Stimulated activated CD4-positive, alpha-beta T cell treated with anti-CD3 and anti-CD28 coated beads, TNF-alpha, amount 100 ng/mL, for 1 hour (primary cell): ENCODE measurements at places on chromosomes 2 and 18.

DNA sequence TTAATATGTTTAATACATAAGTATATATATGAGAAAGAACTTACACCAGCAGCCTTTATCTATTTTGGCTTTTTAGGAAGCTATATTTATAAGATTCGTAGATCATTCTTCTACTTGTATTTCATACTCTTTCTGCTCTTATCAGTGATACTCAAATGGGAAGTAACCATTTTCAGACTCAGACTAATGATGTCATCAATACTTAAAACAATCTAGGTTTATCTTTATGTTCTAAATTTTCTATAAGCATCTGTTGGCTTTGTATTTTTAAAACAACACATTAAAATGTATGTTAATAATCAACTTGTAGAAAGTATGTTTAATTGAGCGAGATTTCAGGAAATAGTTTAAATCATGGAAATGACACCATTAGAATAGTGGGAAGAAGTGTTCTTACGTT, 50.9 kb upstream of the DYSF start:
- no peak for DNase-seq

DNA sequence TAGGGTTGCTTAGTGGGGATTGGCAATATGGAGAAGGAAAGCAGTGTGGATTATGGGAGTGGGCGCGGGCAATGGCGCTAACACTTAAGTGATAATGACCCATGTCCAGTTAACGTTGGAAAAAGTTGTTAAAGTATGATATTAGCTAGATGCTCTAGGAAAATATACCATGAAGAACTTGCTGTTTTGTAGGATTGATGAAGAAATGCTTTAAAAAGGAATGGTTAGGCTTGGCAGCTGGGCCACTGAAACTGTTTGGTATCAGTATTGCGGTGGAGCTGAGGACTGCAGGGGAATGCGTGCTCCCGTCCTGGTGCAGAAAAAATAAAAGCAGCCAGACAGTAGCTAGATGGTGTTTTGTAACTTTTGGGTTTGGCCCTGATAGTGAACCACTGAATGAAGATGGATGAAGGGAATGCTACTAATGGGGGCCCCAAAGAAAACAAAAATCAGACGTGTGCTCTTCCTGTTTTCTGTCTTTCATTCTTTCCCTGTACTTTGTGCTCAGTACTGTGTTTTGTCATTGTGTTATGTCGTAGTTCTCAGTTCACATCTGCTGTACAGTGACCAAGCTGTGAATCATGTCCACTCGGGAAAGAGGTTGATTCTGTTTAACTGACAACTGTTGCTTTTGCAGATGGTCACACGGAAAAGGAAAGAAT, 999 bp downstream of the INSIG2 start:
- no peak for DNase-seq

DNA sequence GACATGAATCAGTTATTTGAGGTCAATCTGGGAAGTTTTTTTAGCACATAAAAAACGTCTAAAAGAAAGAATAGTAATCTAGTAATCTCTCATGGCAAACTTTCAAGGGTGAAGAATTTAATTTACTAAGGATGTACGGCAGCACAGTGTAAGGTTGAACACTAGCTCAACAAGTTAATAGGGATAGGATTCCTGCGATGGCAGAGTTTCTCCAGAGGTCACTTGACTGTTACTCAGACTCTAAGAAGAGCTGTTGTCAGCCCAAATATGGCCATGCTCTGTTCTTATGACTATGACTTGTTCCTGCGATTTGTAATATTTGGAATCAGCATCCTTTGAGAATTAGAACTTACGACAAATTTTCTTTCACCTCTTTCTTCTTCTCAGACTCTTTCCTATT, 553.3 kb upstream of the TNP1 start:
- no peak for DNase-seq

DNA sequence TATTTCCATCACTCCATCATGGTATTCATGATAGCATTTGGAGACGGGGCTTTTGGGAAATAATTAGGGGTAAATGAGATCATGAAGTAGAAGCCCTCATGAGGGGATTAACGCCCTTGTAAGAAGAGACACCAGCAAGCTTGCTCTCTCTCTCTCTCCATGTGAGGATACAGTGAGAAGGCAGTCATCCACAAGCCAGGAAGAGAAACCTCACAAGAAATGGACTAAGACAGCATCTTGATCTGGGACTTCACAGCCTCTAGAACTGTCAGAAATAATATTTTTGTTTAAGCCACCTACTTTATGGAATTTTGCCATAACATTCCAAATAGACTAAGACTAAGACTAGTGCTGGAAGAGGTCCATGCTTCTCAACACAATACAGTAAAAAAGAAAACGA, 464.6 kb upstream of the GCFC2 start:
- DNase-seq, result no peak

DNA sequence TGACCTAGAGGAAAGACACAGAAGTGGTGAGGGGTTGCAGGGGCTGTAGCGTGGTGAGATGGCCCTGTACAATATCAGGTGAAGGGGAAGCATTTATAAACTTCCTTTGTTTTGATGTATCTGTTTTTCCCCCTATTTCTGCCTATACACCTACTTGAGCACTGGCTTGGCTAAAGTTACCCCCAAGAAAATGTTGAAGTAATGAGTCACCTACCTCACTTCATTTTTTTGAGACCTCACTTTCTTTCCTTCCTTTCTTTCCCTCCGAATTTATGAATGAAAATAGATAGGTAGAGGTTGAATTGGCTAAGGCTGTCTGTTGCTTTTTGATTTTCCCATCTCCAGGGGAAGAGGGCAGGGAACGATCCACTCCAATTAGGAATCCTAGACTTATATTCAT, 231.1 kb upstream of the EPAS1 start:
- DNase-seq, result no peak

- DNase-seq, result peak; percentile 1
Measured at GRCh38 chr18:50194631-50195532, at the start of gene MYO5B. Gene MYO5B, minus strand, starts transcription at chr18:50195147. Its CDS starts 354 bp downstream, at chr18:50194793.

DNA sequence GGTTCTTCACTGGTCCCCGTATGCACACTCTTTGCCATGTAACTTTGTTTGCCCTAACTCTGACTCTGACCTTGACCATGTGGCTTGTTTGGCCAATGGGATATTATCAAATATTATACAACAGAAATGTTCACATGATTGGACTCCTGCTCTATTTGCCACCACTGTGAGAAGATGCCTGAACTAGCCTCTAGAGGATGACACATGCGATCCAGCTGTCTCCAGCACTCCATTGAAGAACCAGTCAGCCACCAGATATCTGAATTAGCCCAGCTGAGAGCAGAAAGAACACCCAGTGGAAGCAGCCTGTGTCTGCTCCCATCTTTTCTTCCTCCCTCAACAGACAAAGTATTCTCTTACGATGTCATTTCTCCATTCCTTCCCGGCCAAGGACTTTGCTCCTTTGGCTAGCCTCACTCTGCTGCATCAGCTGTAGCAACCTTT, 412.1 kb downstream of the IRS1 start:
- DNase-seq, result no peak

DNA sequence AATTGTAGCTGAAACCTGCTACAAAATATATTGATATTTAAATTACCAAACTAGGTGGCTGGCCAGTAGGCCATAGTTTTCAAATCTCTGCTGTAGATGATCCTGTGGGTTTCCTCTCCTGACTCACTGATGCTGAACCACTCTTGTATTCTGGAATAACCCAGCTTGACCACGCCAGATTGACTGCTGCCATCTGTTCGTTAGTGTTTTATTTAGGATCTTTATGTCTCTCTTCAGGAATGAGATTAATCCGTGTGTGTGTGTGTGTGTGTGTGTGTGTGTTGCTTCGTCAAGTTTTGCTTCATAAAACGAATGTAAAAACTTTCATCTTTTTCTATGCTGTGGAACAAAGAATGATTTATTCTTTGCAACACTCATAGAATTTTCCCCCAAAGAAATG, 187.1 kb downstream of the DYSF start:
- DNase-seq, result no peak

DNA sequence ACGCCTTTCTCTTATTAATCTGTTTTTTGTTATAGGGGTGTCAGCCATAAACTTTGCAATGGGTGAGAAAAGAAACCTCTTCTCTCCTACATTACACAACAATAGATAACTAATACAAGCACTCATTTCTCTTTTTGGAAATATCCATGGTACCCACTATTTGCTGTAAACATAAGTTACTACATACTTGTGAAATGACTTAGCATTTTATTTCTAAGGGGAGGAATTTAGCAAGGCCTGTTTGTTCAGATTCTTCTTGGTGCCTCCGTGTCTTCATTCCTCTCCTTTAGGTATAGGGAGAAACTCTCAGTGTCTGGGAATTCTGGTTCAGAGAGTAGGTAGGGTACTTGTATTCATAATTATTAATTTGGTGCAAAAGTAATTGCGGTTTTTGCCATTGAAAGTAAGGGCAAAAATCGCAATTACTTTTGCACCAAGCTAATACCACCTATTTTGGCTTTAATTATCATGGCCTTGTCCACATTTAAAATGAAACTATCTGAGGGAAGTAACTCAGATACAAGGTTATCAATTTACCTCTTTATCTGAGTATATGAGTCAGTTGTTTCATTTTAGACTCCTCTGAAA, 134.8 kb downstream of the MREG start:
- no peak for DNase-seq

DNA sequence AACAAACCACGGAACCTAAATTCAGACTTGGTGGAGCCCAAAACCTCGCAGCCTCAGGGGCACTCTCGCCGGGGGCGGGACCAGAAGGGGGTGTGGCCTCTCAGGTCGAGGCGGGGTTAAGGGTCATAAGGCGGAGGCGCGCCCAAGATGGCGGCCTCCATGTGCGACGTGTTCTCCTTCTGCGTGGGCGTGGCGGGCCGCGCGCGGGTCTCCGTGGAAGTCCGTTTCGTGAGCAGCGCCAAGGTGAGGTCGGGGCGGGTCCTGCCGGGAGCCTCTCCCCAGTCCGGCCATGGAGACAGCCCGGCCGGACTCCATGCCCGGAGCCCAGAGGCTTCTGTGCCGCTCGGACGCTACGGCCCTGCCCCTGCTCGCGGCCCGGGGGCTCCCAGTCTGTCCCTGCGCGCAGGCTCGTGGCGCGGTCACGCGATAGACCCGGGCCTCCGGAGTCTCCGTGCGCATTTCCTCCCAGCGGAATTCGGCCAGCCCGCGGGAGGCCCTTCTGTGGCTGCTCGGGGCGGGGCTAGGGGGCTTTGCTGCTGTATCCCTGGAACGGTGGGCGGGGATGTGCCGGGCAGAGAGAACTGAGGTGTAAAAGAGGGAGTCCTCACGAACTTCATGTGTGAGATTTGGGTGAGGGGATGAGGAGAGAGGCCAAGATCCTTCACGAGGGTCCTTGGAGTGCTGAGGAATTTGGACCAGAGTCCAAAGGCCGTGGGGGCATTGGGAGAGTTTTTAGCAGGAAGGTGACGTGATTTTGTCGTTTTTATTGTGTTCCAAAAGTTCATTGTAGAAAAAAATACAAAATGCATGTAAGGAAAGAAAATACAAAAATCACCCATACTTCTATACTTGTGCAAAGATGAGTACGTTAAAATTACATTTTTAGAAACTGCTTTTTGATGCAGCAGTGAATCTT, at the start of gene SMYD5:
TSS of gene SMYD5 (plus strand) at position 126 of the 916 bp plus-strand sequence. CDS start at position 148, 22 bp downstream.
- peak; percentile 92 for DNase-seq

- no peak for DNase-seq
Measured at GRCh38 chr2:111618978-111619902, 264.8 kb downstream of the ANAPC1 start.

GRCh38 chr2:238431-238830, 25.4 kb downstream of the SH3YL1 start:
- DNase-seq, result no peak

- DNase-seq, result no peak
Measured at GRCh38 chr2:33022989-33023727, 76.4 kb downstream of the LTBP1 start.

- no peak for DNase-seq
Measured at GRCh38 chr18:76435316-76435989, 59.6 kb downstream of the ZNF516 start.

- no peak for DNase-seq
Measured at GRCh38 chr18:58416704-58417683, 211.9 kb downstream of the ALPK2 start.

DNA sequence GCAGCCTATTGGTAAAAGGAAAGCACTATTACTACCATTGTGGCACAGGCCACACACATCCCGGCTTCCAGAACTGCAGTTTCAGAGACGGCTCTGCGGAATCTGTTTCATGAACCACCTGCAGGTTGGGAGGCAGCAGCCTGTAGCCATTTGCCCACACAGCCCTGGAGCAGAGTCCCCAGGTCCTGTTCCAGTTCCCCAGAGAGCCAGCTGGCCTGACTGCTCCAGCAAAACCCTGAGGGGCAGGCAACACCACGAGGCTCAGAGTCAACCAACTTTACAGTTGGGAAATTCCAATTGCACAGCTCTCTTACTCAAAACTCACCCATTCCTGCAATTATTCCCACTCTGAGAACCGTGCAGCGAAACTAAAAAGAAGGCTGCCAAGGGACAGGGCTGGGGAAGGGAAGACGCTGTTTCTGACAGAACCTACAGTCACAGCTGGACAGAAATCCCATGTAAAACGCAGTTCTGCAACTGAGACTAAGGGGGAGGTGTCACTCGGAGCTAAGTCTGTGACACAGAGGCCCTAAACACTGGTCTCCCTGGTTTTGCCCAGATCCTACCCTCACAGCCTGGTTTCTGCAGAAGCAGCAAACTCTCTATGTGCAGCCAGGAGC, 219.4 kb downstream of the TMEM163 start:
- DNase-seq, result no peak

GRCh38 chr2:145185696-145186095, 665.8 kb upstream of the ZEB2 start:
- DNase-seq, result no peak

GRCh38 chr2:26355038-26355995, 8.7 kb upstream of the ADGRF3 start:
- no peak for DNase-seq

GRCh38 chr2:106147159-106147558, 46.9 kb downstream of the UXS1 start:
- DNase-seq, result no peak
